ENCODE measurements at places on chromosomes 13 and 19.

GRCh38 chr19:10211061-10211460, 16.3 kb upstream of the DNMT1 start:
- no peak for DNase-seq

DNA sequence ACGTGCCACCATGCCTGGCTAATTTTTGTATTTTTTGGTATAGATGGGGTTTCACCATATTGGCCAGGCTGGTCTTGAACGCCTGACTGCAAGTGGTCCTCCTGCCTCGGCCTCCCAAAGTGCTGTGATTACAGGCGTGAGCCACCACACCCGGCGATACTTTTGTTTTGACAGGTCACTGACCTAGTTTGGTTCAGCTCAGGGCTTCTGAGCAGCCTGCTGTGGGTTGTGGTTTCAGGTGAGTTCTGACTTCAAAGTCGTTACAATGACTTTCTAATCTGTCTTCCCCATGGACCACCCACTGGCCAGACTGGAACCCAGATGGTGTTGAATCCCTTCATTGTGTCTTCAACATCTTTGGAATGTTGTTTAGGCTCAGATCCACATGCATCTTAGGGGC, 73.8 kb downstream of the TRPM4 start:
- DNase-seq, result no peak

- no peak for DNase-seq
These were observed 61.8 kb downstream of the IRS2 start for GRCh38 chr13:109724603-109725002.

- DNase-seq, result no peak
These were observed 22.5 kb downstream of the CAB39L start for GRCh38 chr13:49421391-49421790.

GRCh38 chr19:36987091-36987490, 71.0 kb downstream of the ZNF568 start:
- DNase-seq, result no peak

GRCh38 chr13:24209138-24209537, 48.6 kb downstream of the SPATA13 start:
- no peak for DNase-seq

GRCh38 chr13:40484101-40484800, 182.2 kb downstream of the FOXO1 start:
- no peak for DNase-seq

- no peak for DNase-seq
These were observed 15.2 kb upstream of the ERCC2 start for GRCh38 chr19:45385392-45386221.

GRCh38 chr19:55372316-55373081, 2.2 kb upstream of the IL11 start:
- DNase-seq, result no peak

GRCh38 chr19:33530842-33531241, 9.3 kb upstream of the PEPD start:
- DNase-seq, result no peak

DNA sequence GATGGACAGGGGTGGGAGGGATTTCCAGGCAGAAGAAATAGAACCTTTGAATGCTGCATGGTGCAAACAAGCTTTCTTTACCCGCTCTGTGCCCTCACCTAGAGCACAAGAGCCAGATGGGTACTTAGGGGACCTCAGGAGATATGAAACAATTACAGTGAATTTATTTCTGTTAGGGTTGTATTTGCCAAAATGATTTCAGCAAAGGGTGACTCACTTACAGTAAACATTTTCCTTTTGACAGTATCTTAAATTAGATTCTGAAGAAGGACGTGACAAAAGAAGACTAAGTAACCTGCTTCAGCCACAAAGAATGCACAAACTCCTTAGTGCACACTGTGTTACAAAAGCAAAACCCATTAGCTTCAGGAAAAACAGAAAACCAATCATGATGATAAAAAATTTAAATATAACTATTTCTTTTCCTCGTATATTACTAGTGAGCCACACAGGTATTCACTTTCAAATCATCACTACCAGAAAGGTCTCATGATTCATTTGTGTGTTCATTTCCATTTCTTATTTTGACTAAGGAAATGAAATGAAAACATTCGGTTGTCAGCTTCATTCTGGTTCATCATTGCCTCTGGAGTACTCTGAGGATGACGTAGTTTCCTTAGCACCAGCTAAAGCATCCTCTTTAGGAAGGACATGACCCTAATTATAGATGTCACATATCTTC, 158.8 kb downstream of the NHLRC3 start:
- DNase-seq, result no peak

DNA sequence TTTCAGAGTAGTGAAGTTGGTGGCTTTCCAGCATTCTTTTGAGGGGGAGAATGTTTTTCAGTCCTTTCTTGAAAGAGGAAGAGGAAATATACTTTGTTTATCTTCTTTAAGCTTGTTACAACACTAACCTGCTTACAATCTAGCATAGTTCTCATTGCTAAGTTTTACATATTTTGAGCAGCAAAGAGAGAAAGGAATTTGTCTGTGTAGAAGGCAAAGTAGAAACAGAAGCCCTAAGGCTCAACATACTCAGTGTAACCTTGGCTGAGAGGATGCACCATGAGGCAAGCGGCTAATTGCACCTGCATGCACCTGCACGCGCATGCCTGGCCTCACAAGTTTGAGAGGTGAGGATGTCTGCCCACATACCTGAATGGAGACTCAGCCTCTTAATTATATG, 2.2 kb downstream of the FRY start:
- DNase-seq, result no peak

DNA sequence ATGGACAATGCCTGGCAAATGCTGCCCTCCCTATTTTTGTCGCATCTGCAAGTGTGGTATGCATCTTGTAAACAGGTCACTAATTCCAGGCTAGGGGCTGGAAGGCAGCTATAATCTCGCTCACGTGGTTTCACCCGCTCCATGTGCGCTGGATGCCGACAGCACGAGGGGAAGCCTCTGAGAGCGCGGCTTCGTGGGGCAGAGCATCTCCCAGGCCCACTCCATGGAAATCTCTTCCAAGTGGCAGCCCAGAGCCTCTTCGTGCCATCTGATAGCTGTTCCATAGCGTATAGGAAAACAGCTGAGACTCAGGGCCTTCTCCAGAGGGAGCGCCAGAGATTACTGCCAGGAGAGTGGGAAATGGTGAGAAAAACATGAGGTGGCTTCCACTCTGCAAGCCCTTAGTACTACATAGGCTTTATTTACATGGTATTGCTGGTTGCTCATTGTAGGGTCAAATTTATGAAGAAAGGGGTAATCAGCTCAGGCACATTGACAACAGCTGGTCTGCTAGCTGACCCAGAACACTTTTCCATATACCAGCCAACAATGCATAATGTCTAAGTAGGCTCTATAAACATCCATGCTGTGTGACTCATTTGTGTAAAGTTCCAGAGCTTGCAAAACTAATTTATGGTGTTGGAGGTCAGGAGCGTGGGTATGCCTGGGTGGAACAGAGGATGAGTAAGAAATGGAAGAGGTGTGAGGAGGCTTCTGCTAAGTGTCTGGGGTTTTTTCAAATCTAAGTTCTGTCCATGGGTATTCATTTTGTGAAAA, 165.2 kb downstream of the SHISA2 start:
- DNase-seq, result no peak
